ENCODE measurements at places on chromosomes 1 and 21.

DNA sequence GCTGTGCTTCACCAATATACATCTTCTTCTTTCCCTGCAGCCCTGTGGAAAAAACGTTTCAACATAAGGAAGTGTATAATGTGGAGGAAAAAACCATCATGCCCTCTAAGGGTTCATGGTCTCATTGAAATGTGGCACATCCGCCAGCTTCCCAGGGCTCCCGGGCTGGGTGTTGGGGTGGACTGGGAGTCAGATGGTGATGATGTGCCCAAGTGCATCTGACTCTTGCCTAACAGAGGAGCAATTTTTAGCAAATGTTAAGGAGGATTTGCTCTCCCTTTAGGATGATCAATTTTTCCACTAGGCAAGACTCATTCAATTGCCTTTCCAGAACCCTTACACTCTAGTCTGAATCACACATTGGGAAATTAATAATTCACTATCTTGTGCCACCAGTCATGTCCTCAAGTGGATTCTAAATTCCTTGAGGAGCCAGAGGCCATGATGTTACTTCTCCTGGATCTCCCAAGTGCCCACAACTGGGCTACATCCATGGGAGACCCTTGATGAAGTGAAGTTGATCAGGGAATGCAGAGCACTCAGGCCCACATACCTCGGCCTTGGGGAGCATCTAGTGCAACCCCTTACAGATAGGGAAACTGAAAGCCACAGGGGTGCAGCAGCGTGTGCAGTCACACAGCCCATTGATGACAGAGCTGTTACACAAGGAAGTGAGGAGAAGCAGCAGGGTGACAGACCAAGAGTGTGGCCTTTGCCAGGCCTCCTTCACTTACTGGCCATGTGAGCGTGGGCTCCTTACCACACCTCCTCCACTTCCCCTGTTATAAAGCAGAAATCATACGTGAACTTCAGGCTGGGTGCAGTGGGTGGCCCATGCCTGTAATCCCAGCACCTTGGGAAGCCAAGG, 100.0 kb upstream of the SLC44A3 start:
- DNase-seq: peak; percentile 62

- DNase-seq: no peak
These were observed 63.6 kb downstream of the NIBAN1 start for GRCh38 chr1:184910691-184911091.

- no peak for DNase-seq
These were observed 88.7 kb downstream of the WDR4 start for GRCh38 chr21:42790520-42791065.

GRCh38 chr1:10745886-10746455, 50.5 kb downstream of the CASZ1 start:
- DNase-seq: no peak

DNA sequence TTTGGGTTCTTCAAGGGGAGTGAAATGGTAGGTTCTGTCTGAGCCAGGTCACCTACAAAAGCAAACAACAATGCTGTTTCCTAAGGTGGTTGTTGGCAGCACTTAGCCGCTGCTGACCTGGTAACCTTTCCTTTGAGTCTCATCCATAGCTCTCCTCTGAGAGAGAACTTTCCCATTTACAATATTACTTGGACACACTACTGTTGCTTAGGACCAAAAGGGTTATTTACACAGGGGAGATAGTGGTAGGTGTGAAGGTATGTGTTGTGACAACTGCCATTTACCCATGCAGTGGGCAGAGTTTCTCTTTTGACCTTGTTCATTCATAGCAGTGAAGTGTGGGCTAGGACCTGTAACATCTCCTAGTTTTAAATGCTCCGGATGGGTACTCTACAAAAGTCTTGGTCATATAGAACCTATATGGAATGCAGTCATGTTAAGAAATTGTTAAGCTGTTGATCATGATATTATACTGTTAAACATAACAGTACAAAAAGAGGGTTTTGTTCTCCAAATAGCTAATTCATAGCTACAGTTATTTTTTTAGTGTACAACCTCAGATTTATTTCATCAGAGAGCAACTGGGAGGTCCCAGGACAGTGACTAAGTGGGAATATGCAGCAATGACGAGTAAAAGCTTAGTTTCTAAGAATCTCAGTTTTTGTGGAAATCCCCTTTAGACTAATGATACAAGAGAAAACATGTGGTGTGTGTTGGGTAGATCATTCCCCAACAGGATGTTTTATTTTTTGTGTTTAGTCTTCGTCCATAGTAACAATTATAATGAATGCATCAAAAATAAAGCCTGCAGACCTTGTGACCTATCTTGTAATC, 219.7 kb downstream of the NFIA start:
- no peak for DNase-seq

GRCh38 chr1:208024406-208024805, 113.5 kb upstream of the CD34 start:
- no peak for DNase-seq

DNA sequence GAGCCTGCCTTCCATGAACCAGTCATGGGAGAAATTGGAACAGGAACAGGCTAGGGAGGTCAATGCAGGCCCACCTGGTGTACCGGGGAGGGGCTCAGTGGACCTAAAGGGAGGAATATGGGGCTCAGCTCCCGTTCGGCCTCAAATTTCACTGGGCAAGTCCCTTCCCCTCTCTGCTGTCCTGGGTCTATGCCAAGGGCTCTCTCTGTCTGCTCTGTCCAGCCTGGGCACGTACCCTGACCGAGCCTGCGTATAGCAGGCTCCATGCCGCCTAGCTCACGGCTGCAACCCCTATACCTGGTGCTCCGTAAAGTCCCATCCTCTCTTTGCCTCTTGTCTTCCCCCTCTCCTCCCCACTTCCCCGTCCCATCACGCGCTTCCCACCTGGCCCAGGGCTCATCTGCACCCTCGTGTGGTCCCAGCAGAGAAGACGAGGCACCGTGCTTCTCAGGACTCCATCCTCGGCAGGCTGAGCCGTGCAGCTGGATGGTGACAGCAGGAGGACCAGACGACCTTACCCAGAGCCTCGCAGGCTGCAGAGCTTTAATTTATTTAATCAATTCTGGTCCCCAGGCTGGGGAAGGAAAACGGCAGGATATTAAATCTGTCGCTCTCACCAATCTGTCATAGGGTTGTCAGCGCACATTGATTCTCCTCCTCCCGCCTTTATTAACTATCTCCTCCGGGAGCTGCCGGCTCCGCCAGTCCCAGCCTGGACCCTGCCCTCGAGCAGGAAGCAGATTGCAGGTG, 25.0 kb upstream of the DISP3 start:
- no peak for DNase-seq

DNA sequence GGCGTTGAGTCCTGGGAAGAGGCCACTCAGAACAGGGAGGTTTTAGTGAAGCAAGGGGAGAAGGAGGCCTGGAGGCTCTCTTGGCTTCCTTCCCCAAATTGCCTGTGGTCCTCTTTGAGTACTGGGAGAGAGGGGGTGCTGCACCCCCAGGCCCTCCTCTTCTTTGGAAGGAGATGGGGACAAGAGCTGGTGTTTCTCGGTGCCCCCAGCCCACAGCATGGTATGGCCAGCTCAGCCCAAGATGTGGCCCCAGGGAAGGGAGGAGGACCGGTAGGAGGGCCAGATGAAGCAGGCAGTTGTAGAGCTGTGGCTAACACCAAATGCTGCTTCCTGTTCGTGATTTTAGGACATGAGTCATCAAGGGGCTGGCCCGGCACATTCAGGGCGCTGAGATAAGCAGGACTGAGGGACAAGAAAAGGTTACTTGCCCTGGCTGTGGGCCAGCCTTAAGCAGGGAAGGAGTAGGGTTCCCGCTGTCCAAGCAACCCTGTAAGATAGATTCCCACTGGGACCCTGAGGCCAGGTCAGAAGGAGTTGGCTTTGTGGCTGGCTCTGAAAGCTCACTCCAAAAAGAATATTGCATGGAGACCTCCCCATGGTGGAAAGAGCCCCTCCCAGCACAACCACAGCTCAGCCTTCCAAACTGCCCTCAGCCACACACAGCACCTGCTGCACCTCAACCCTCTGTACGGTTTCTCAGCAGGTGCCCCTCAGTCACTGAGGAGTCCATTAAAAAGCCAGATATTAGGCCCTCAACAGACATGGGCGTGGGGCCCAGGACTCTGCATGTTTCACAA, 4.9 kb upstream of the TNFRSF1B start:
- peak; percentile 82 for DNase-seq

- DNase-seq: no peak
These were observed 3.4 kb downstream of the FAM110D start for GRCh38 chr1:26162220-26162709.

- DNase-seq: peak; percentile 41
These were observed 102.3 kb upstream of the TIAM1 start for GRCh38 chr21:31446226-31446855.

GRCh38 chr1:39827201-39827600, 38.5 kb upstream of the BMP8B start:
- no peak for DNase-seq

GRCh38 chr1:108100148-108100547, 100.0 kb downstream of the SLC25A24 start:
- no peak for DNase-seq

- DNase-seq: no peak
These were observed 115.6 kb upstream of the MROH9 start for GRCh38 chr1:170819781-170820180.

GRCh38 chr1:87348341-87349019, 19.8 kb downstream of the LMO4 start:
- no peak for DNase-seq
